ENCODE measurements at places on chromosomes 12 and 14. TPM values are rescaled to one million over a fixed set of nuclear protein-coding genes. Genes with fewer than 3 reads are reported as not detected.

The ERO1A gene
- 39.2 TPM for total RNA-seq

The SIX6 gene
- not detected for total RNA-seq

The A2ML1 gene
- total RNA-seq, result not detected

The HOXC4 gene
- not detected for total RNA-seq

The TAS2R43 gene
- not detected for total RNA-seq

The LRFN5 gene
- under 0.01 TPM for total RNA-seq

The KRT82 gene
- not detected for total RNA-seq

The GALNT9 gene
- 0.13 TPM for total RNA-seq

The SLC38A4 gene
- total RNA-seq, result 4.2 TPM

The ITGB7 gene
- 0.49 TPM for total RNA-seq

The ANKS1B gene
- total RNA-seq, result 0.19 TPM

The TAS2R8 gene
- total RNA-seq, result not detected

The SUPT16H gene
- total RNA-seq, result 87.7 TPM

The NXPH4 gene
- total RNA-seq, result not detected

The ISM2 gene
- not detected for total RNA-seq

The CLEC1B gene
- not detected for total RNA-seq

The SERPINA5 gene
- total RNA-seq, result not detected

The PPP1CC gene
- total RNA-seq, result 69.5 TPM

The GPR84 gene
- 0.16 TPM for total RNA-seq

The P2RX4 gene
- 301 TPM for total RNA-seq

The P2RX7 gene
- 16.6 TPM for total RNA-seq

The ABHD12B gene
- not detected for total RNA-seq

The KCNMB4 gene
- total RNA-seq, result 0.57 TPM

The ACSM4 gene
- total RNA-seq, result not detected

The TSPAN8 gene
- total RNA-seq, result not detected

The SLC5A8 gene
- total RNA-seq, result not detected

The SYT1 gene
- total RNA-seq, result 3.6 TPM

The KRT5 gene
- 0.65 TPM for total RNA-seq

The SLCO1A2 gene
- not detected for total RNA-seq

The SLC7A8 gene
- not detected for total RNA-seq

The CCDC196 gene
- not detected for total RNA-seq

The PLEKHG7 gene
- not detected for total RNA-seq

The RDH11 gene
- total RNA-seq, result 63.0 TPM

The MYF5 gene
- total RNA-seq, result not detected

The COCH gene
- 0.16 TPM for total RNA-seq

The CYP46A1 gene
- total RNA-seq, result 0.16 TPM

The FAM181A gene
- total RNA-seq, result not detected

The KRT73 gene
- total RNA-seq, result not detected

The MYF6 gene
- total RNA-seq, result not detected

The SIX4 gene
- 0.88 TPM for total RNA-seq

The CLEC4A gene
- 0.19 TPM for total RNA-seq

The PTPRR gene
- total RNA-seq, result 0.65 TPM

The LMNTD1 gene
- not detected for total RNA-seq

The SALL2 gene
- total RNA-seq, result 0.49 TPM

The STXBP6 gene
- total RNA-seq, result 0.16 TPM

The APEX1 gene
- 50.5 TPM for total RNA-seq

The ALDH2 gene
- total RNA-seq, result 61.5 TPM

The ZFYVE26 gene
- 28.9 TPM for total RNA-seq

The LRTM2 gene
- total RNA-seq, result not detected

The CPNE6 gene
- not detected for total RNA-seq

The TCL1B gene
- total RNA-seq, result not detected

The LRIG3 gene
- total RNA-seq, result 71.9 TPM

The EID3 gene
- 17.6 TPM for total RNA-seq

The KRT80 gene
- total RNA-seq, result 0.16 TPM

Measured in bladder microvascular endothelial cell (primary cell).